Activated gamma-delta T cell treated with anti-CD3 and anti-CD28 coated beads, Interleukin-2, amount 50 U/mL, for 16 hours (primary cell): ENCODE measurements at places on chromosomes 5 and 9.

- no peak for DNase-seq
Observed at GRCh38 chr9:122403381-122404000, 32.7 kb downstream of the PTGS1 start.

- DNase-seq, result peak; percentile 51
Observed at GRCh38 chr5:75049456-75050351, 2.7 kb downstream of the GCNT4 start.

DNA sequence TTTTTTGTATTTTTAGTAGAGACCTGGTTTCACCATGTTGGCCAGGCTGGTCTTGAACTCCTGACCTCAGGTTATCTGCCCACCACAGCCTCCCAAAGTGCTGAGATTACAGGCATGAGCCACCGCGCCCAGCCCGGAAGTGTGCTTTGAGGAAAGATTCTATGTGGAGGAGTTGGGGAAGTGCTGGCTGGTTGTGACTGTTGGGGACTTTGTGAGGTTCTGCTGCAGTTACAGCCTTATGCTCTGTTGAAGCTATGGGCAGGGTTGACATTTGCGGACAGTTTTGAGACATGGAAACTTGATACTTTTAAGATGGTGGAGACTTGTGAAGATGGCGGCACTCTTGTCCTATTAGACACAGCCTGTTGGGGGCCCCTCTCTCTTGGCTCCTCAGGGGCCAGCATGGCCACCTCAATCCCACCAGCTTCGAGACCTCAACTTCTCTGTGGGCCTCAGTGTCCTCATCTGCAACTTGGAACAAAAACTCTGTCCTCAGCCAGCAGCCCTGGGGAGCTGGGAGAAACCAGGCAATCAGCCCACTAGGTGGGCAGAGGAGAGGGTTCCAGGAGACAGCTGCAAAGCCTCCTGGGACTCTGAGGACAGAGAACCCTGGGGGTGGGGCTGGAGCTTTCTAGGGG lies 24.9 kb downstream of the C9orf50 start:
- DNase-seq, result no peak

GRCh38 chr5:54758038-54758437 lies 227.4 kb downstream of the ESM1 start:
- DNase-seq, result no peak

GRCh38 chr5:142324136-142324870 lies 518 bp downstream of the SPRY4 start:
- peak; percentile 14 for DNase-seq

DNA sequence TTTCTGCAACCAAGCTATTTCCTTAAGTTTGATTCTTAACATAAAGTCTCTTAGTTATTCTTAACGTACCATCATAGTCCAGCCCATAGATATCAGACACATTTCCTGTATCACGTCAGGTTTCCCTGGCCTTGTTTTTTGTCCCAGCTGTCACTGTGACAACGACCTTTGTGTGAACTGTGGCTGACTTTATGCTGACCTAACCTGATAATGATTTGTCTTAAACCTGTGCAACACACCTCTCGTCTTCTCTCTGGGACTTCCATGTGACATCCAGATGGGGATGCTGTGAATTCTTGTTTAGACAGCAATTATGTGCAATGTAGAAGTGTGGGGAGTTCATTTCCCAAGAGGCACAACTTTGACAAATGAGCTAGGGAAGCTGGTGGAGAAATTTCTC lies 662.8 kb downstream of the PTPRD start:
- DNase-seq, result no peak

GRCh38 chr9:109907810-109908458 lies 127.9 kb downstream of the PALM2AKAP2 start:
- DNase-seq, result no peak

DNA sequence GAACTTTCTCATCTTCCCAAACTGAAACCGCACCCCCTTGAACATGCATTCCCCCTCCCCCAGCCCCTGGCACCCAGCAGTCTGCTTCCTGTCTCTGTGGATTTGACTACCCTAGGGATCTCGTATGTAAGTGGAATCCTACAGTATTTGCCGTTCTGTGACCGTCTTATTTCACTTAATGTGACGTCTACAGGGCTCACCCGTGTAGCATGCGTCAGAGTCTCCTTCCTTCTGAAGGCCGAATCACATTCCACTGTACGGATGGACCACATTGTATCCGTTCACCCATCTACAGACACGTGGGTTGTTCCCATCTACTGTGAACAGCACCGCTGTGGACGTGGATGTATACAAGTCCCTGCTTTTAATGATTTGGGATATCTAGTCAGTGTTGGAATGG lies 4.5 kb downstream of the PRRX2 start:
- no peak for DNase-seq

DNA sequence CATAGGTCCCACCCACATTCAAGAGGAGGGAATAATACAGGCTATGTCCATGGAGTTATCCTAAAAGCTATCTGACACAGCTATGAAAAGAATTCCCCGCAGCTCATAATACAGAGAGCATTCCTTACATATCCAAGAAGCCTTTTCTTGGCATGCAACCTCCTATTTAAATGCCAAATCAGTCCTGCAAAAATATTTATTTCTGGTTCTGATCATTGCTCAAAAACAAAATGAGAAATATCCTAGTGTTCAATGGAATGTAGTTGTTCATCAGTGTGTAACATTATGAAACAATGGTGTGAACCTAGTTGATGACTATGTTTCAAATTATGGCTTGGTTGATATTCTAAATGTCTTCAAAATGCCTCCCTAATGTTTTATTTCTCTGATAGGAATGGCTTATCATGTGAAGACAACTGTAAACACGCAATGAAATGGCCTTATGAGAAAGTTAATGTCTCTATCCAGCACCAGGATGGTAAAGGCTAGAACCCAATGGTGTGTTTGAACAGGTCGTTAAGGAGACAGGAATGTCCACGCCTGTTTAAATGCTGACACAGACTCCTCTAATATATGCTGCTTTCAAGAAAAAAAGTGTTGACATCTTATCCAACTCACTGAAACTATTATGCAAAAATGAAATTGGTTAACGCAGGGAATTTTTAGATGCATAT lies 126.7 kb upstream of the CDH6 start:
- no peak for DNase-seq

DNA sequence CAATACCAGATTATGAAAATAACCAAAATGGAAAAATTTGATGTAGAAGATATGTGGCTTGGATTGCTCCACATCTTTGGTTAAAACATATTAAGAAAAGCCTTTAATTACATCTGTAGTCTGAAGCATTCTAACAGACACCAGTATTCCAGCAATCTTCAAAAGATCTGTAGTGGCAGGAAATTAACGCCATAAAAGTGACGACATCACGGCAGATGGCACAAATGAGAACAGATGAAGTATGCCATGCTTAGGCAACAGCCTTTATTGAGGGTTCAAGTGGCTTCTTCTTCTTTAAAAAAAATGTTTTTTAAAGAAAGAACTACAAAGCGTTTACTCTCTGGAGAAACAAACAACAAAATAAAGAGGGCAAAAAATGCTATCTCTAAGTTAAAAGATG lies 164.2 kb downstream of the MEF2C start:
- DNase-seq, result no peak

- no peak for DNase-seq
Observed at GRCh38 chr5:158195416-158196210, 336.7 kb upstream of the CLINT1 start.

GRCh38 chr9:36855448-36856315 lies 178.4 kb downstream of the PAX5 start:
- DNase-seq, result no peak

DNA sequence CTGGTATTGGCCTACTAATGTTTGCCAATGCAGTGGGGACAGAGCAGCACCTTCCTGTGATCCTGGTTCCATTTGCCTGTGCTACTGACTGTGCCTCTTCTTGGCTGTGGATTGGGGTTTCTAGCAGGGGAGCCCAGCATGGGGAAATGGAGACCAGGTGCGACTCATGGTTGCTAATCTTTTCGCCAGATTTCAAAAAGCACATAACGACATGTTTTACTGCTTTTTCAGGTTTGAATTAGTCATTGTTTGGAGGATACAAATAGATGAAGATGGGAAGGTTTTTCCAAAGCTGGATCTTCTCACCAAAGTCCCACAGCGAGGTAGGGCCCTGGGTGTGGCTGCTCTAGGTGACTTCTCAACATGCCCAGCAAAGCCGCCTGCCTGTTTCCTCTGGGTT lies 57.6 kb downstream of the IPPK start:
- no peak for DNase-seq

GRCh38 chr5:153551537-153552079 lies 61.1 kb downstream of the GRIA1 start:
- DNase-seq, result no peak

- DNase-seq, result no peak
Observed at GRCh38 chr5:127621601-127622325, 27.1 kb upstream of the CTXN3 start.

DNA sequence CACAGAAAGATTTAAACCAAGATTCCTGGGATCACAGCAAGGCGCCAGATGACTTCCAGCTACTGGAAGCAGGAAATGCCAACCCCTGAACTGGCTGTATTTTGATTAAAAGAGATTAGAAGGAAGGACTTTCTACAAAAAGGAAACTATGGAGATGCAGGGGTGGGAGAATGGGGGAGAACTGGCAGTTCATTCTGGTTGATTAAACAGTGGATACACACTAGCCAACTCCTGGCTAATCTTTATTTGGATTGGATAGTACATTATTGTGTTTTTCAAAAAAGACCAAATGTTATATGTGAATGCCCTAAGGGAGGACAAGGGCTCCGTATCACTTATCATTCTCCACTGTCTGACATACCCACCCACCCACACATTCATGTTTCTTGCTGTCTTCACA lies 93.2 kb downstream of the CDO1 start:
- DNase-seq, result no peak

DNA sequence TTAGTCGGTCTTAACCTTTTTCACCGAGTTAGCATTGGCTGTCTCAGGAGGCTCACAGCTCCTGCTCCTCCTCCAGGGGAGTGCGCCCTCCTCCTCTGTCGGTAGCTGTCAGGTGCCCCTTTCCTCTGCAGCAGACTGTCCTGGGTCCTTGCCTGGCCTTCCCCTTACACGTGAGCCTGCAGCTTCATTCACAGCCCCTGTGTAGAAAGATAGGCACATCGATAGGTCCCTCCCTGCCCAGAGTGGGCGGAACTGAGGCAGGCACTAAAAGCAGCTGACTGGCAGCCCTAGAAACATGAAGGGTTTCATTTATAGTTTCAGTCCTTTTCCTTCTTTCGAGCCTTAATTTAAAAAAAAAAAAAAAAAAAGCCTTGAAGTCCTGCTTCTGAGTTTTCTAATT lies 17.2 kb downstream of the TENT4A start:
- no peak for DNase-seq

DNA sequence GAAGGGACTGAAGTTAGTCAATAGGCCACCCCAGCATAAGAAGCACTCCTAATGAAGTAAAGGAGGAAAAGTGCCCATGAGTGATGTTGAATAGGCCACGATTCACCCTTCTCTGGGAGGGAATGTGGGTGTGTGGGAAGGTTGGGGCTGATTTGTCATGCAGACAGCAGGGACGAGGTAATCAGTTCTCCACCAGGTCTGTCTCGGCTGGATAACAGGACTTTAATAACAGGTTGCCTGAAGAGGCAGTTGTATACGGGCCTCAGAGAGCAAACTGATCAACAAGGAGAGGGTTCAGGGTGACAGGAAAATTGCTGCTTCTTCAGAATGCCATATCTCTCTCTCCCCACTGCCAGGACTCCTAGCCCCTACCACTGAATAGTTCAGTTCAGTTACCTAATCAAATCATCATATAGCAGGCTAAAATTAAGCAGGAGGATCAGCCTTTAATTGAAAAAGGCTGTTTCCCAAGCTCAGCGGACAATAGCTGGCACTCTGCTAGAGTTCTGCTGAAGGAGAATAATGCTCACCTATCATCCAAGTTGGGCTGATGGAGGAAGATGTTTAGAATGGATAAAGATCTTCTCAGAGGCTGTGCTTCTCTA lies 43.6 kb upstream of the SMIM32 start:
- DNase-seq, result no peak

GRCh38 chr5:98602534-98603112 lies 170.8 kb upstream of the RGMB start:
- DNase-seq, result no peak
